Cardiac muscle cell (in vitro differentiated cells and primary cell): ENCODE measurements at places on chromosomes 2 and 18. TPM values are rescaled to one million over a fixed set of nuclear protein-coding genes. Genes with fewer than 3 reads are reported as not detected.

- H3K27ac ChIP-seq = no peak overlapping the region
- no peak overlapping the region for H3K4me3 ChIP-seq
- H3K4me1 ChIP-seq = no peaks in the 10 kb centered on the region
- H3K36me3 ChIP-seq = no peaks in the 10 kb centered on the region
- H3K27me3 ChIP-seq = no peaks in the 10 kb centered on the region
These were observed 59.2 kb upstream of the PEX13 start for GRCh38 chr2:60958361-60958760.

DNA sequence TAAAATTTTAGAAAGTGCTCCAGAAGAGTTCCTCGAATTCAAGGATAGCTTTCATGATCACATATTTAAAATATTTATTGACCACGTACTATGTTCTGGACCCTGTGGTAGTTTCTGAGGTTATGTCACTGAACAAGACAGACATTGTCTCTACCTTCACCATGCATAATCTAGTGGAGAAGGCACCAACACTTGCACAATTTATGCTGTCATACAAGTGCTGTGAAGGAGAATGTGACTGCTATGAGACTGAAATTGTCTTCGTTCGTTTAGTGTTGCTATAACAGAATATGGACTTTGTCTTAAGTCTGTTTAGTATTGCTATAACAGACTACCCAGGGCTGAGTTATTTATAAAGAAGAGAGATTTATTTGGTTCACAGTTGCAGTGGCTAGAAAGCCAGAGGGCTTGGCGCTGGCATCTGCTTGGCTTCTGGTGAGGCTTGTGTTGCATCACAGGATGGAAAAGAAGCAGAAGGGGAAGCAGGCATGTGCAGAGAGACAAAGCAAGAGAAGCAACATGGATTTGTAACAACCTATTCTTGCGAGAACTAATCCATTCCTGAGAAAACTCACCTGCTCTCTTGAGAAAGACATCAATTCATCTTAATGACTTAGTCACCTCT lies 50.0 kb upstream of the RFX8 start:
- peak; percentile 27 for DNase-seq
- H3K4me1 ChIP-seq = no peaks in the 10 kb centered on the region
- no peak overlapping the region for H3K27ac ChIP-seq
- H3K36me3 ChIP-seq = no peaks in the 10 kb centered on the region
- H3K4me3 ChIP-seq = no peak overlapping the region

DNA sequence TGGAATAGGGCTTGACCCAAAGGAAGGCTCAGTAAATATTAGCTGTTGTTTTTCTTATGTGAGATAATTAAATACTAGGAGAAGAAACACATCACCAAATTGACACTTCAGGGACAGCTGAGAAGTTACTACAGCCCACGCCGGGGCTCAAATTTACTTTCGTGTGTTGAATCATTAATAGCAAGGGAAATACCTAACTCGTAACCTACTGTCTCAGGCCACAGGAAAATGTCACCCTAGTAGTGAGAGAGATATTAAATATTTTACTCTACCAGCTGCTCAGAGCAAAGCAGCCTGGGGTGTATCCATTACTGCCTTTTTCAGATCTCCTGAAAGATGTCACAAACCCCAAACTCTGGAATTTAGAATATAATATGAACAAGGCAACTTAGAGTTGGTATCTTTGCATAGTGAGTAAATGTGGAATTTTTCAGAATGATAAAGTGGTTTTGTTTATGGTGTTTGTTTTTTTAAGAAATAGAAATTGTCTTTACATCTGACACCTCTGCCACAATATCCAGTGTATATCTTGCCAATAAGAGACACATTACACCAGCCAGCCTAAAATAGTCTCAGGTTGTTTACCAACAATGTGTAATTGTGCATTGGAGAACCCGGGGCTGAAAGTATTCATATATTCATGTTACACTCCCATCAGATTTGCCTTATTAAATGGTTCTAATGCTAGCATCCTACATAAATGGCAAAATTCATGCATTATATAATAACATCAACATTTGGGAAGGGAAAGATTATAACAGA lies 48.4 kb downstream of the ATP8B1 start:
- no peak overlapping the region for H3K27ac ChIP-seq
- no peak overlapping the region for H3K4me3 ChIP-seq
- H3K36me3 ChIP-seq = no peaks in the 10 kb centered on the region
- H3K4me1 ChIP-seq = no peaks in the 10 kb centered on the region

DNA sequence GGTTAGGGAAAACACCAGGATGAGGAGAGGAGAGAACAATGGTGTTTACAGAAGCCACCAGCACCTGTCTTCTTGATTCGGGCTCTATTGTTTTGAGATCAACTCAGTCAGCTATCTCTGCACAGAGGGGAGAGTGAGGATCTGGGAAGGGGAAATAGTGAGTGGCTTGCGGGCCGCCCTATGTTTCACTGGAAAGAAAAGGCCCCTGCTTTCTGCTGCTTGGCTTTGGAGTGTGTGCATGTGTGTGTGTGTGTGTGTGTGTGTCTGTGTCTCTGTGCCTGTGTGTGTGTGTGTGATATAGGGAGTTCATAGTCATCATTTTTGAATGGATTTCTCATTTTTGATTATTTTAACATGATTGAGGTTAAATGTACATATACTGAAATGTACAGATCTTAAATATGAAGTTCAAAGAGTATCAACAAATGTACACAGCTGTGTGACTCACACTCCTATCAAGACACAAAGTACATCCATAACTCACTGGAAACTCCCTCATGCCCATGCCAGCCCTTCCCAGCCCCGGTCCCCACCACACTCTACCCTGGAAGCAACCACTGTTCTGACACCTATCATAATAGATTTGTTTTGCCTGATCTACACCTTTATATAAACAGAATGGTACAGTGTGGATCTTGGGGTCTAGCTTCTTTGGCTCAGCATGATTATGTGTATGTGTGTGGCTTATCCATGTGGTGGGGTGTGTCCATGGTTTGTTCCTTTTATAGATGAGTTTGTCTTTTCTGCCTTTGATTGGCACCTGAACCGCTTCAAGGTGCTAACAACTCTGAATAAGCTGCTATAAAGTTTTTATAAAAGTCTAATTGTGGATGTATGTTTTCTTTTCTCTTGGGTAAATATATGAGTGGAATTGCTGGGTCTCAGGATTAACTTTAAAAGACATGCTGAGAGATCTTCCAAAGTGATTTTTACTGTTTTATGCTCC lies 258.3 kb downstream of the SETBP1 start:
- no peaks in the 10 kb centered on the region for H3K36me3 ChIP-seq
- no peak overlapping the region for H3K4me3 ChIP-seq
- no peaks in the 10 kb centered on the region for H3K27me3 ChIP-seq
- no peak for DNase-seq

DNA sequence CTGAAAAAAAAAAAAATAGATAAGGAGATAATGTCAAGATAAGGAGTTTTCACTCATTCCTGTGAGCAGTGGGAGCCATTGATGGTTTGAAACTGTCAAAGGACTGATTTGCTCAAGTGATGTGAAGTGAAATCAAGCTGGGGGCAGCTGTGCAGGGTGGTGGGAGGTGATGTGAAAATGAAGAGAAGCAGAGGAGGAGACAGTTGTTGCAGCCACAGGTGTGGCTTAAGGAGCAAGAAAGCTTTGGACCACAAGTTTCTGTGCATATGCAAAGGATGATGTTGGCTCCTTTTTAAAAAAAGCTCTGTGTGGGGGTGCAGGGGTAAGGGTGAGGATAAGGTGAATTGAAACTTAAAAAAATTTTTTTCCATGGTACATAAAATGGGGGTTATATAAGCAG lies 8.3 kb downstream of the EFR3B start:
- no peaks in the 10 kb centered on the region for H3K36me3 ChIP-seq
- H3K4me3 ChIP-seq = no peak overlapping the region
- no peaks in the 10 kb centered on the region for H3K4me1 ChIP-seq
- H3K27ac ChIP-seq = no peak overlapping the region

- no peaks in the 10 kb centered on the region for H3K4me1 ChIP-seq
- no peak overlapping the region for H3K4me3 ChIP-seq
- no peak overlapping the region for H3K27ac ChIP-seq
- no peak for DNase-seq
- no peaks in the 10 kb centered on the region for H3K27me3 ChIP-seq
These were observed 9.8 kb upstream of the SAP130 start for GRCh38 chr2:128037649-128038048.

DNA sequence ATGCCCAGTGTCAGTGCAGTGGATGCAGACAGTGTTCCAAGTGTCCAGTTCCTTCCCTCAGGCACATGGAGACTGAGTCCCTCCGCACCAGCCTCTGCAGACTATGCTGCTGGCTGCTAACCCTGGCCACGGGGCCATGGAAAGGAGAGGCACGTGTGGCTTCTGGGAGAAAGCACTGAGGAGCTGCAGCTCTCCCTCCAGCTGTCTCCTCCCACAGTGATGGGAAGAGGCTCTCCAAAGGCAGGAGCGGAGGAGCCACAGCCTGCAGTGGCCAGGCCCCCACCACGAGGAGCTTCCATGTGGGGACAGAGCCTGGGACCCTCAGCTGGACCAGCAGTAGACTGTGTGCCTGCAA lies 141.1 kb downstream of the NDUFA10 start:
- no peak for DNase-seq
- H3K27me3 ChIP-seq = no peaks in the 10 kb centered on the region
- no peaks in the 10 kb centered on the region for H3K4me1 ChIP-seq
- H3K4me3 ChIP-seq = no peak overlapping the region

- no peak overlapping the region for H3K27ac ChIP-seq
- peaks cover 32% of the 10 kb centered on the region for H3K27me3 ChIP-seq
- H3K4me3 ChIP-seq = no peak overlapping the region
- no peak for DNase-seq
- H3K36me3 ChIP-seq = no peaks in the 10 kb centered on the region
- H3K4me1 ChIP-seq = peaks cover 9% of the 10 kb centered on the region
These were observed 43.9 kb downstream of the CLIP4 start for GRCh38 chr2:29159125-29159524.

- H3K36me3 ChIP-seq = no peaks in the 10 kb centered on the region
- peak overlapping the region; percentile 95 for H3K4me3 ChIP-seq
- no peaks in the 10 kb centered on the region for H3K27me3 ChIP-seq
- H3K4me1 ChIP-seq = peaks cover 36% of the 10 kb centered on the region
These were observed 445 bp downstream of the MEX3C start for GRCh38 chr18:51196811-51197660.

- H3K4me1 ChIP-seq = peaks cover 52% of the 10 kb centered on the region
- H3K27me3 ChIP-seq = no peaks in the 10 kb centered on the region
- H3K36me3 ChIP-seq = no peaks in the 10 kb centered on the region
- peak overlapping the region; percentile 97 for H3K27ac ChIP-seq
These were observed 8.2 kb downstream of the ADRA2B start for GRCh38 chr2:96108151-96108540.

DNA sequence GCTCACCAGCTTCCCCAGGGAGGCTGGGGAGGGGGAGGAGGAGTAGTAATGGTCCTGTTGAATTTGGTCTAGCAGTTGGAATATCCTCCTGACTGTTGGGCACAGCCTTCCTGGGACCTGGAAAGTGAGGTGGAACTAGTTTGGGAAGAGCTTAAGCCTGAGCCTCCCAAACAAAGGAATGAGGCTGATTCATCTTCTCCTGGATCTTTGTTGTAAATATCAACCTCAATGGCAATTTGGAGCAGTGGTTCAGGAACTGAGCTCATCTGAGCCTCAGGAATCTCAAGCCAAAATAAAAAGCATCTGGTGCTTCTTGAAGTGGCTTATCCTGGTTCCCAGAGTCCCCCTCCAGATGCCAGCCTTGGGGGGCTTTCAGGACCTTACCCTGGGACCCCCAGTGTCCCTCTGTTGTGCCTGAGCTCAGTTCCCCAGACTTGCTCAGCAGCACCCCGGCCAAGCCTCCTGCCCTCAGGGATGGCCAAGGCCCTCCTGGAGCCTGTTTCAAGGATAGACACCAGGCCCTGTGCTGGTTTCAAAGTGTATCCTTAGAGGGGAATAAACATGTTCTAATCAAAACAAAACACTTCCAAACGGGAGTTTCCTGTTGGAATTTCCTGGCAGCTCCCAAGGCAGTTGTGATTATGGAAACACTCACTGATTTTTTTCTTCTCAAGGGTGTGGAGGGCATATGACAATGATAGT lies 112.6 kb downstream of the DDX1 start:
- no peak overlapping the region for H3K27ac ChIP-seq
- H3K4me1 ChIP-seq = no peaks in the 10 kb centered on the region
- H3K36me3 ChIP-seq = no peaks in the 10 kb centered on the region
- DNase-seq = peak; percentile 45
- no peak overlapping the region for H3K4me3 ChIP-seq

DNA sequence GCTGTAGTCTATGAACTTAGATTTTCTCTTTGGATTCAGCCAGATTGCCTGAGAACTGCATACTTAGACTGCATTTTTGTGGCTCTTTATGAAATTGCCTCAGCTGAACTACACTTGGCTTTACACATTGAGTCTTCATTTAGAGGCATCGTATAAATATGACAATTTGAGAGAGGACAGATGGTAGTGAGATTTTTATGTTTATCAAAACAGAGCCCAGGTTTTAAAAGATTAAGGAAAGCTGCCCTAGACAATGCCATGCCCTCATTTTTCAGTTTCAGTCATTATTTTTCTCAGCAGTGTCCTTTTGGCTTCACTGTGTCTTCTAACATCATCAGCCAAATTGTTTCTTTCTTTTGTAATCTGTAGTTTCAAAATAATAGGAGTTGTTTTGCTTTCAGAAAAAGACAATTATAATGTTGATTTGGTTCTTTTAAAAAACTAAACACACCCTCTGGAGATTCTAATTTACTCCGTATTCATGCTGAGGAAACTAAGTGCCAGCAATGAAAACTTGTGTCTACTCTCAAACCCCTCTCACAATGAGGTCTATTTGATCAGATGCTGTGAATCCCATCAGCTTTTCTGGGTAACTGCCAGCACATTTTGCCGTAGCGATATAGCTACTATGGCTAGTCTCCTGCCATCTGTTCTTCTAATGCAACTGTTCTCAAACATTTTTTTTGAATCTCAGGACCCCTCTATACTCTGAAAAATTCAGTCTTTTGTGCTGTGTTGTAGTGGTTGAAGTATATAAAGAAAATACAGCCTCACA lies 46.2 kb downstream of the TWSG1 start:
- H3K4me3 ChIP-seq = no peak overlapping the region
- H3K27me3 ChIP-seq = no peaks in the 10 kb centered on the region
- H3K4me1 ChIP-seq = no peaks in the 10 kb centered on the region
- no peak overlapping the region for H3K27ac ChIP-seq
- H3K36me3 ChIP-seq = no peaks in the 10 kb centered on the region
- no peak for DNase-seq

GRCh38 chr18:8669571-8669970 lies 35.8 kb upstream of the MTCL1 start:
- H3K4me1 ChIP-seq = no peaks in the 10 kb centered on the region
- DNase-seq = no peak
- no peak overlapping the region for H3K4me3 ChIP-seq
- H3K36me3 ChIP-seq = no peaks in the 10 kb centered on the region
- H3K27me3 ChIP-seq = peaks cover 13% of the 10 kb centered on the region
- H3K27ac ChIP-seq = no peak overlapping the region

The UGT1A5 gene
- not detected in 2 replicates for total RNA-seq

The DNAJC5G gene
- 3.6 and 14.1 TPM in 2 replicates for total RNA-seq

The KCNE4 gene
- 0.12 and 0.21 TPM in 2 replicates for total RNA-seq

The TUBA4B gene
- not detected in 2 replicates for total RNA-seq

The ASB18 gene
- 0.07 TPM in 1 of 2 replicates, not detected in the other for total RNA-seq

The REG1B gene
- not detected in 2 replicates for total RNA-seq

The TUBB8B gene
- not detected in 2 replicates for total RNA-seq
